NCI-H460 (cell line): ENCODE measurements at places on chromosomes 3 and 15. TPM values are rescaled to one million over a fixed set of nuclear protein-coding genes. Genes with fewer than 3 reads are reported as not detected.

RTP3 gene
- not detected in 2 replicates for total RNA-seq

P2RY14 gene
- total RNA-seq, result not detected in 2 replicates

LRRC15 gene
- total RNA-seq, result not detected in 2 replicates

CLRN1 gene
- total RNA-seq, result not detected in 2 replicates

PPARG gene
- total RNA-seq, result 19.4 and 19.6 TPM in 2 replicates

COL8A1 gene
- 179 TPM in 2 replicates for total RNA-seq

SERPINI2 gene
- total RNA-seq, result not detected in 2 replicates

TRAT1 gene
- total RNA-seq, result not detected in 2 replicates

BCHE gene
- 39.0 and 53.8 TPM in 2 replicates for total RNA-seq

ARF4 gene
- total RNA-seq, result 183 and 199 TPM in 2 replicates

EIF4E3 gene
- total RNA-seq, result 3.9 and 4.3 TPM in 2 replicates

IQCH gene
- 4.0 and 5.7 TPM in 2 replicates for total RNA-seq

CSPG5 gene
- total RNA-seq, result 0.17 and 0.26 TPM in 2 replicates

TMED3 gene
- total RNA-seq, result 150 and 174 TPM in 2 replicates

GPR62 gene
- not detected in 2 replicates for total RNA-seq

- no peak for DNase-seq
These were observed 187.5 kb downstream of the DOCK3 start for GRCh38 chr3:50862221-50862620.

DNA sequence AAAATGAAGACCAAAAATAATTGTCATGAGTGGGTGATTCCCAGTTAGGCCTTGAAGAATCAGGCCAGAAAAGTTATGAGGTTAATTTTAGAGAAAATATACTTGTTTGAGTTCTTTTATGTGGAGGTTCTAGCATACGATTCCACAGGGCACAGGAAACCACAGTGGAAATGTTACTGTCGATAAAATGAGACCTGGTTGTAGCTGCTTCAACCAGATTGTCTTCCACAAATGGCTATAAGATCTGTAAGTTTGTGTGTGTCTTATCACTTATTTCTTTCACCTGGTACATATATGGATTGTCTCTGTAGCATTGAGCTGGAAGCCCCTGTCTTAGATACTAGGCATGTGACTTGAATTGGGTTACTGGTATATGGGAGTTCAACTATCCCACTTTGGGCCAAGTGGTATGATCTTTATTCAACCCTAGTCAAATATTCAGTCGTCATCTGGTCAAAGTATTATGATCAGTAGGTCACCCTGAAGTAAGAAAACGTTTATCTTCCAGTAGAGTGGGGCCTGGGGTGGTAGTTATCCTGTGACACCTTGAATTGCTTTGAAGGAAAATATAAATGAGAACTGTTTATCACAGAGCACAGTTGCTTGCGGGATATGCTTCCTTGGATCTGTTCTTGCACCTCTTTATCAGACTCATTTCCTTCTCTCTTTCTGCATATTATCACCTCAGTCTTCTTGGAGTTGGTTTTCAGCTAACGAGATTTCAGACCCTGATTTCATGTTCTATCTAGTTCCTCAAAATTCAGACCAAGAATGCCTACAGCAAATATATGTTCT is 21.5 kb upstream of the ZNF609 start:
- no peak for DNase-seq

GRCh38 chr3:35974872-35975271 is 335.5 kb downstream of the ARPP21 start:
- DNase-seq, result no peak

DNA sequence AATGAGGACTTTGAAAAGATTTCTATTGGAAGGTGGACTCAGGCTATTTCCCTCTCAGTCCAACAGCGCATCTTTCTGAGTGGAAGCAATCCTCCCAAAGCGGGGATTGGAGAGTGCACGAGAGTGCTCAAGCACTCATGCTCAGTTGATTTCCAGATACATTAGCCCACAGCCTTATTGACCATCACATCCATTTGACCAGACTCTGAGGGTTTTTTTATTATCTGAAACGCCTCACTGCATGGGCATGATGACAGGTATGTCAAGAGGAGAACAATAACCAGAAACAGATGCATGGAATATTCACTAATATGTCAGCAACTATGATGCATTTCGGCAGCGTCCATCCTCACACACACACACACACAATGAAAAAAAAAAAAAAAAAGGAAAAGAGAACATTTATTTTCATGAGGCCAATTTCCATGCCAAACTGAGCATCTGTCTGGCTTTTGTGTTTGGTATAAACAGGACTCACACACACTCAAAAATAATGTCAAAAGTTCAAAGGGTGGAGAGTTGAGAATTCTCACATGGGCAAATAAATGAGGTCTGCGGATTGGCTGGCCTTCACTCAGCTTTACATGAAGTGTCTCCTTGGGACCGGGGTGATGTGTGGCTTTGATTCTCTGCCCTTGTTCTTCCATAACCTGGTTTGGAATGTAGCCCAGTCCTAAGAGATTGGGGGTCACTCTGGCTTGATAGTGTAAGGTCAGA is 371.6 kb downstream of the MCTP2 start:
- no peak for DNase-seq

GRCh38 chr3:170634663-170635384 is 48.9 kb upstream of the SLC7A14 start:
- DNase-seq, result no peak

DNA sequence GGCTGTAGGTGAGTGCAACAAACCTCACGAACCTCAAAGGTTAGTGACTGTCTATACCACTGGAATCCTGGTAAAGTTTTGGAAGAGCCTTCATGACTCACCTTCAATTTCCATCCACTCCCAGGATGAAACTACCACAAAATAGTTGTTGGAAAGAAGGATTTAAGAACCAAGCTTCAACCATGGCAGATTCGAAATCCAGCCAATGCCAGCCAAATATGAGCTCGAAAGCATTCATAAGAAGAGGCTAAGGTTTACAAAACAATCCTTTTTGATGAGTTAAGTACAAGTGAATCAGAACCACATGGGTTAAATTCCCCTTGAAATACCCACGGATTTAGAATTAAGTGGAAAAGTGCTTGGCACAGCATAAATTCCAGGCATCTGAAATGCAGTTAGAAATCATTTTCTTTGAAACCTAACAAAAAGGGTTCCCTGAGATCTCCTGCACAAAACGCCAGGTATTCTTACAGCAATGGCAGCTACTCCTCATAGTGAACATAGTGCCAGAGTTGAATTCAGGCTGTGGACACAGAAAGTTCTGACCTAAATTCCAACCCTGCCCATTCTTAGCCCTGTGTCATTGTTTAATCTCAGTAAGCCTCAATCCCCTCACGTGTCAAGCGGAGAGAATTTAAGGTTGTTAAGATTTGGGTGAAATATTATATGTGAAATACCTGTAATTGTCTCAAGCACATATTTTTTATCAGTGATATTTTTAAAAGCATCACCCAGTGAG is 89.2 kb downstream of the FBN1 start:
- no peak for DNase-seq

DNA sequence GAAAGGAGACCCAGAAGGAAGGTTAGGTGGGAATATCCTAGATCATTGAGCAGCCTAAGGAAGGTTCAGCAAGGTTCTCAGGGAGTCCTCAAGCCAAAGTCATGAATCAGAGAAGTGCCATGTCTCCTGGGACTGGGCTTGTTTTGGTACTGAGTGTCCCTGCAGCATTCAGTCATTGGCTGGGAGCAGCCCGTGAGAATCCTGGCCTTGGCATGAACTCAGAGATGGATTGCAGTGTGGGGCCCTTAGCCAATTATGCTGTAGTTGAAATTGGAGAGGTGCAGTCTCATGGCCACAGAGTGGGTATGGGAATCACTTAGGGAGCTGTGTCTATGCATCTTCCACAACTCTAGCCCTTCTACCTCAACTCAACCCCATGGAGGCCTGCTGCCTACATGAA is 17.0 kb upstream of the PPM1L start:
- DNase-seq, result no peak

- no peak for DNase-seq
These were observed 44.3 kb upstream of the APEH start for GRCh38 chr3:49629866-49630265.

- DNase-seq, result no peak
These were observed 24.0 kb downstream of the AMOTL2 start for GRCh38 chr3:134350266-134350665.

- peak; percentile 74 for DNase-seq
These were observed at the start of gene ITGB5 for GRCh38 chr3:124887177-124887931. Gene ITGB5 (minus strand): TSS chr3:124887365. CDS start chr3:124887000, 365 bp downstream.

GRCh38 chr3:123547881-123548519 is 36.9 kb downstream of the HACD2 start:
- DNase-seq, result no peak

DNA sequence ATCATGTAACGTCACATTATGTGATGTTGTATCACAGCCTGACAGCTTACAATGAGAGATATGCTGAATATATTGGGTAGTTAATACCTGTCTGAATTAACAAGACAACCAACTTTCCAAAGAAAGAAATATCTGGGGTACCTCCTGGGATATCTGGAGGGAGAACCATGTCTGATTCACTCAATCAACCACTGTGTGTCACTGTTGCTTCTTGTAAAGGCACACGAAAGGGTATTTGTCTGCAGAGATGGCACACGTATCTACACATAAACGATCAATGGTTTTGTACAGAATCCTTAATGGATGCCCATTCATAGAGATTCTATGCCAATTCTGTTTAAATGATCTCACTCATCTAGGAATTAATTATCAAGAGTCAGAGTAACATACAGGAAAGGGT is 252.1 kb upstream of the TMCO5A start:
- DNase-seq, result no peak

- DNase-seq, result no peak
These were observed 4.3 kb upstream of the FAM107A start for GRCh38 chr3:58581328-58582091.

DNA sequence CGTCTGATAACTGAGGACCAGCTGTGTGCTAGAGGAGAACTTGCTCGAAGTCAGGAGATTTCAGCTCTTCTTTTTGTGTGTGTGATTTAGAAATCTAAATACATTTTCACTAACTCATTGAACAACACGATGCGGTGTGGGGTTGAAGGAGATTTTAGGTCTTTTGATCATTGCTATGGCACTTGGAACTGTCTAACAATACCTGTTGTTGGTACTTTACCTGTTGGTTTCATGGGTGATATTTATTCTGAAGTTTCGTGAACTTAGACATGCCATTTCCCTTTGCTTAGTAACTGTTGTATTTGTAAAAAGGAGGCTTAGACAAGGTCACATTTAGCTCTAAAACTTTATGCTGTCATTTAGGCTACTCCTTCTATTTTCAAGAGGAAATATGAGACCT is 99.9 kb downstream of the ITPR1 start:
- no peak for DNase-seq

GRCh38 chr3:106913966-106914365 is 463.3 kb upstream of the CCDC54 start:
- no peak for DNase-seq

DNA sequence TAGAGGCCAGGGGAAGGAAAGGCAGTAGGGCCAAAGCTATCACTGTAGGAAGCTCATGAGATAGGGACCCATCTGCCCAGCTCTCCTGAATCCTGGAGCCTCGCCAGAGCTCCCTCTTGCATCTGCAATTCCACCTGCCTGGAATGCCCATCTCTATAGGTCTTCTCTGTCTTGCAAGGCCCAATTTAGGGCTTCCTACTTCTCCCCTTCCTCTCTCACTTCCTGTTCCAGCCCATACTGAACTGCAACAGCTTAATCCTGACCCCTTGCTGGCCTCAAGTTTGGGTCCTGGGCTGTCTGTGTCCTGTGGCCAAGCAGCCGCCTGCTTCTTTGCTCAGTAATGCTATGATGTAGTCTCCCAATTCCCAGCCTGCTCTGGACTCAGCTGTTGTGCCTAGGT is 3.6 kb upstream of the PTPN23 start:
- DNase-seq, result no peak

DNA sequence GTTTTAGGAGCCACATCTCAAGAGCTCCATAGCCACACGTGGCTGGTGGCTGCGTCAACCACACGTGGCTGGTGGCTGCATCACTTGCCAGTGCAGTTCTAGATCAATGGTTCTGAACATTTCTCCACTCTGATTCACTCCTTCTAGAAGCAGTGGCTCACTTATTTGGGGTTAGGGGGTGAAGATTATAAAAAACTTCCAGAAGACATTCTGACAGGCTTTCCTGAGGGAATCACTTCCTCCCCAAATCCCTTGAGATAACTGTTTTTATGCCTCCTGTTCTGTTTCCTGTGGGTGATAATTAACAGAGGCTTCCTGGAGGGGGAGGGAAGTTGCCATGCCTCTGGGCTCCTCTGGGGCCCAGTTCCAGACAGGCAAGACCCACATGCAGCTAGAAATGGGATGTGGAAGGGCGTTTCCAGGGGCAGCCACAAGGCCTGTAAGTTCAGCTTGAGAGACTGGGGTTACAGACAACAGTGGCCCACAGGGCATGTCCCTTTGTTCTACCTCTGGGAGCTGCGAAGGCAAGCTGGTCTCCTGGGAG is 23.6 kb downstream of the HEG1 start:
- DNase-seq, result no peak

DNA sequence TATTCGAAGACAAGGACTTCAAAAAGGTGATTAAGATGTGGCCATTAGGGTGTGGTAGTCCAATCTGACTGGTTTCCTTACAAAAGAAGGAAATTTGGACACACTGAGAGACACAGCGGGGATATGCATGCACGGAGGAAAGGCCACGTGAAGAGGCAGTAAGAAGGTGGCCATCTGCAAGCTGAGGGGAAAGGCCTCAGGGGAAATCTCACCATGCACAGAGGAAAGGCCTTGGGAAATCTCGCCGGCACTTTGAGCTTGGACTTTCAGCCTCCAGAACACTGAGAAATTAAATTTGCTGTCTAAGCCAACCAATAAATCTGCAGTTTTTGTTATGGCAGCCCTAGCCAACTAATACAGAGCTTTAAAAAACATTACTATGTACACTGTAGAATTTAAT is 78.8 kb downstream of the DLG1 start:
- no peak for DNase-seq

DNA sequence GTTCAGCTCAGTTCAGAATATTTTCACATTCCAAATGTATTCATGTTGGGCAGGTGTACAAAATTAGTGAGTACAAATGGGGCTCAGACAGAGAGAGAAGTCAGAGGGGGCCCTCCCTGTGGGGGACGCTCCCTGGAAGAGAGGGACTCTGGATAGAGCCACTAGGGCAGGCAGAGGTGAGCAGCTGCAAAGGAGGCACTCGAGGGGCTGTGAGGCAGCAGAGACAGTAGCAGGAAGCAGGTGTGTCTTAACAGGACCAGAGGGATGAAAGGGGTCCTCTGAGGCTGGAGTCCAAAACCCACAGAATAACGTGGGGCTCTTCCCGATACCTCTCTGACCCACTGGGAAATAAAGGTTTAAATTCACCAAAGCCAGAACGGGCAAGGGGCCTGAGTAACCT is 127.1 kb downstream of the MEGF11 start:
- DNase-seq, result no peak

DNA sequence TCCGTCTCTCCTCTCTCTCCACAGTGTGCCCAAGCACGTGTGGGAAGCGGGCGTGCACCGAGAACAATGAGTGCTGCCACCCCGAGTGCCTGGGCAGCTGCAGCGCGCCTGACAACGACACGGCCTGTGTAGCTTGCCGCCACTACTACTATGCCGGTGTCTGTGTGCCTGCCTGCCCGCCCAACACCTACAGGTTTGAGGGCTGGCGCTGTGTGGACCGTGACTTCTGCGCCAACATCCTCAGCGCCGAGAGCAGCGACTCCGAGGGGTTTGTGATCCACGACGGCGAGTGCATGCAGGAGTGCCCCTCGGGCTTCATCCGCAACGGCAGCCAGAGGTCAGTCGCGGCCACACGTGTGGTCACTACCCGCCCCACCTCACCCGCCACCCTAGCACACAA is 116.3 kb downstream of the PGPEP1L start:
- no peak for DNase-seq

GRCh38 chr3:66747696-66748095 is 246.9 kb upstream of the LRIG1 start:
- DNase-seq, result no peak

GRCh38 chr15:58492661-58493397 is 61.0 kb downstream of the LIPC start:
- DNase-seq, result no peak
